ENCODE measurements at places on chromosomes 6 and 20. TPM values are rescaled to one million over a fixed set of nuclear protein-coding genes. Genes with fewer than 3 reads are reported as not detected.
A peak's percentile ranks its signal among the peaks of the same experiment; 100 is the strongest.

Gene GNAS-AS1
- 0.83 TPM for total RNA-seq

Gene PCSK2
- total RNA-seq = 1.3 TPM

Gene LRRC1
- 5.3 TPM for total RNA-seq

Gene PDE10A
- total RNA-seq = 10.0 TPM

Gene MUCL3
- not detected for total RNA-seq

DNA sequence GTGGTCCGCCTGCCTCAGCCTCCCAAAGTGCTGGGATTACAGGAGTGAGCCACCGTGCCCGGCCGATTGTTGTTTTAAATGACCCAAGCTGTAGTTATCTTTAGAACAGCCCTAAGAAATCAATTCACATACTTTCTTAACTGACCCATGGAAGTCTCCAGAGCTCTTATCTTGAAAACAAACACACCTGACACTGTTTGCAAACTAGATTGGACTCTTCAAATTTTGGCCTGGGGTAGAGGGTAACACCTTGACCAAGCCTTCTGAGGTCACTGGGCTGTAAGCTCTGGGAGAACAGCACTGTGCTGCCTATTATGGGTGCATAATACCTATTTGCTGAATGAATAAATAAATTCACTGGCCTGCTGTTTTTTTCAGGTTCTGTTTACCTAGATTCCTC lies 190.6 kb downstream of the AIG1 start:
- H3K27me3 ChIP-seq = no peaks in the 10 kb centered on the region
- no peak overlapping the region for H3K4me3 ChIP-seq
- H3K36me3 ChIP-seq = no peaks in the 10 kb centered on the region
- no peak for DNase-seq
- no peak overlapping the region for H3K27ac ChIP-seq

- DNase-seq = no peak
- peaks cover 23% of the 10 kb centered on the region for H3K4me1 ChIP-seq
- H3K27ac ChIP-seq = no peak overlapping the region
- H3K27me3 ChIP-seq = no peaks in the 10 kb centered on the region
- H3K36me3 ChIP-seq = peaks cover 73% of the 10 kb centered on the region
Observed at GRCh38 chr6:155259204-155259603, 4.6 kb upstream of the CLDN20 start.

GRCh38 chr6:82144007-82144851 lies 103.3 kb downstream of the IBTK start:
- H3K27ac ChIP-seq = peak overlapping the region; percentile 67
- H3K4me3 ChIP-seq = no peak overlapping the region
- no peaks in the 10 kb centered on the region for H3K4me1 ChIP-seq
- H3K27me3 ChIP-seq = no peaks in the 10 kb centered on the region

DNA sequence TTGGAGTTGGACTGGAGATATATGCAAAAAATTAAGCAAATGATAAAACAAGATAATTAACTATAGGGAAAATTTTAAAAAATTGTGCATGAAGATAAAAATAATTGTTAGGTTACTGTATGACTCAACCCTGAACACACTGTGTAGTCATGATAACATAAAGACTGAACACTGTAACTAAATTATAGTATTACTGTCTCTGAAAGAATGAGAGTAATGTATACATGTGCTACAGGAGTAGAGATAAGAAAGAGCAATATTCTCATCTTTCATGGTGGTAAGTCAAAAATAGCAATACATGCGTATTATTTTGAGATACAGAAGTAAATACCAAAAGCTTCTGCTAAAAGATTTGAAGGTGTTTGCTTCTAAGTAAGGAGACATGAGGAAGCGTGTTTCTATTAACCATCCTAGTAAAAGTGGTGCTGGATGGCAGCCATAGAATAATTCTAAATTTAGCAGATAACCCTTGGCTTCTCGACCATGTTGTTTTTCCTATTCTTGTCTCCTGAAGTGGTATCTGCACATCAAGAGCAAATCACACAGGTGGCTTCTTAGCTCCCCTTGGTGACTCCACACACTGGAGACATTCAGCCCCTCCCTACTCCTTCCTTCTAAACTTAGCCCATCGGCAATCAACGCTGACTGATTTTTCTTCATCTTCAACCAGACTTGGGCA lies 390.6 kb upstream of the PLCB4 start:
- H3K4me1 ChIP-seq = no peaks in the 10 kb centered on the region
- peaks cover 6% of the 10 kb centered on the region for H3K36me3 ChIP-seq
- no peak overlapping the region for H3K27ac ChIP-seq
- H3K4me3 ChIP-seq = no peak overlapping the region
- H3K27me3 ChIP-seq = no peaks in the 10 kb centered on the region

DNA sequence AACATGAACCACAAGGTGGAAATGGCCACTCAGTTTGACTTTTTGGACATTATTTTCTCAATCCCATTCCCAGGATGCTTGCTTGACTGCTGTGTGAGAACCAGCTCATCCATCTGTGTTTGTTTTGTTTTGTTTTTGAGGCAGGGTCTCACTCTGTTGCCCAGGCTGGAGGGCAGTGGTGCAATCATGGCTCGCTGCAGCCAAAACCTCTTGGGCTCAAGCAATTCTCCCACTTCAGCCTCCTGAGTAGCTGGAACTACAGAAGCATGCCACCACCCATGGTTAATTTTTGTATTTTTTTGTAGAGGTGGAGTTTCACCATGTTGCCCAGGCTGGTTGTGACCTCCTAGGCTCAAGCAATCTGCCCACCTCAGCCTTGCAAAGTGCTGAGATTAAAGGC lies 166.0 kb upstream of the CDH4 start:
- no peaks in the 10 kb centered on the region for H3K36me3 ChIP-seq
- no peak for DNase-seq
- no peak overlapping the region for H3K27ac ChIP-seq
- no peaks in the 10 kb centered on the region for H3K4me1 ChIP-seq
- H3K4me3 ChIP-seq = no peak overlapping the region

DNA sequence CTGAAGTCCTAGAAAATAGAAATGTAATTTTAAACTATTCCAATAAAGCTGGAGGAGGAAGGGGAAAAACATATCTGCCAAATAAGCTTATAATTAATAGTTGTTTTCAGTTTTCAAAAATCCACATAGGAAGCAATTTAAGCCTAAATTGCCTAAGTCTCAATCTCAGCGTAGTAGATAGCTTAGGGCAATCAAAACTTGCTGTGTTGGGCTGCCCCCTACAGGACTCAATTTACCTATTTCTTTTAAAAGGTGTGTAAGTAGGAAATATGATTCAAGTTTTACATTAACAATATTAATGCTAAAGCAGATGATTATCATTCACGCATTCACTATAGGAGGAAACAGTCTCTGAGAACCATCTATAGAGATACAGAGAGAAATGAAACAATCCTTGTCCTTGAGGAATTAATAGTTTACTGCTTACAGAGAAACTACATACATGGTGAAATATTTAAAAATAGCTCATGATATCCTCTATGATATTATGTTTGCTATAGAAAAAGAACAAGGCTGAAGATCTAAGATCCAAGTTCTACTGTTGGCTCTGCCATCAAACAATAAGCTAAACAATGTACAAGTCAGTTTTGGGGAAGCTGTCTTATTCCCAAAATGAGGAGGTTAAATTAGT lies 102.1 kb downstream of the ATG5 start:
- H3K4me1 ChIP-seq = peaks cover 8% of the 10 kb centered on the region
- peaks cover 4% of the 10 kb centered on the region for H3K36me3 ChIP-seq
- no peak overlapping the region for H3K4me3 ChIP-seq
- no peak for DNase-seq
- H3K27ac ChIP-seq = no peak overlapping the region

DNA sequence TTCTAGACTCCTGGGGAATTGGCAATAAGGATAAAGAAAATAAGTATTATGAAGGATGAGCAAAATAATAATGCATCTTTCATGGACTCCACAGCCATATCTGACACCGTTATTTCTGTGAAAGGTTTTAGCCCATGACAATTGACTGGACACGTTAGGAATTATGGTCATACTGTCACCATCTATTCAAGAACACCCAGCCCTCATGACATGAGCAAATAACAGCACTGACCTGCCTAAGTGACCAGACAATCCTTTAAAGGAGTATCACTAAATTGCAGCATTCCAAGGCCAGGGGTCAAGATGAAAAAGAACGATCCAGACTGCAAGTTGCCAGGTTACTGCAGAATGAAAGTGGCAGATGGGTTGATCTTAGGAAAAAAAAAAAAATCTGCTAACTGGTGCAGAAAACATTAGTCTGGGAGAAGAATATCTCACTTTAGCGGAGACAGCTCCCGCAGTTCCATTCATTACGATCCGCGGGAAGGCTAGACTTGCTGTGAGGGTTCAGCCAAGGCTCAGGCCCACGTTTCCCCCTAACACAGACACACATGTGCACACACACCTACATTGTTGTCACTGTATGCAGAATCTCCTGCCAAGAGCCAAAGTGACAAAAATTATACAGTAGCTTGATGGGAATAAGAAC lies 237.7 kb upstream of the AGPAT4 start:
- DNase-seq = no peak
- H3K36me3 ChIP-seq = no peaks in the 10 kb centered on the region
- no peaks in the 10 kb centered on the region for H3K27me3 ChIP-seq
- H3K4me3 ChIP-seq = no peak overlapping the region

DNA sequence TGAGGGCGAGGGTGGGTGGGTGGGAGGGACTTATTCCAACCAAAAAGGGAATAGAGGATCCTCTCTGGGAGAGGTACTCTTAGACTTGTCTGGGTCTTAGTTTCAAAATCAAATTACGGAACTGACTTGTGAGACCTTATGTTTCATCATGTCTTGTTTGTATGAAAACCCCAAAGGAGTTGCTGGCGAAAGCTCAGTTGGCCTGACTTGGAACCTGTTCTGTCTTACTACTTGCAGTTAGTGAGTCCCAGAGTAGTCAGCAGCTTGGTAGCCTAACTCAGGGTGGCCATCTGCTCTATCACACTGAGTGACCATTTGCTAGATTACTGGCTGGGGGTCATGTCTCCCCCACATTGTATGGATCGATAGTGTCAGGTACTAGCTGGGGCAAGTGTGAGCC lies 114.9 kb upstream of the MOCS1 start:
- H3K27me3 ChIP-seq = peaks cover 14% of the 10 kb centered on the region
- DNase-seq = no peak
- no peaks in the 10 kb centered on the region for H3K36me3 ChIP-seq
- no peak overlapping the region for H3K27ac ChIP-seq
- H3K4me1 ChIP-seq = no peaks in the 10 kb centered on the region

GRCh38 chr6:3324262-3324942 lies 65.7 kb downstream of the PSMG4 start:
- peaks cover 9% of the 10 kb centered on the region for H3K4me1 ChIP-seq
- no peaks in the 10 kb centered on the region for H3K36me3 ChIP-seq
- no peak overlapping the region for H3K4me3 ChIP-seq
- H3K27ac ChIP-seq = peak overlapping the region; percentile 11

DNA sequence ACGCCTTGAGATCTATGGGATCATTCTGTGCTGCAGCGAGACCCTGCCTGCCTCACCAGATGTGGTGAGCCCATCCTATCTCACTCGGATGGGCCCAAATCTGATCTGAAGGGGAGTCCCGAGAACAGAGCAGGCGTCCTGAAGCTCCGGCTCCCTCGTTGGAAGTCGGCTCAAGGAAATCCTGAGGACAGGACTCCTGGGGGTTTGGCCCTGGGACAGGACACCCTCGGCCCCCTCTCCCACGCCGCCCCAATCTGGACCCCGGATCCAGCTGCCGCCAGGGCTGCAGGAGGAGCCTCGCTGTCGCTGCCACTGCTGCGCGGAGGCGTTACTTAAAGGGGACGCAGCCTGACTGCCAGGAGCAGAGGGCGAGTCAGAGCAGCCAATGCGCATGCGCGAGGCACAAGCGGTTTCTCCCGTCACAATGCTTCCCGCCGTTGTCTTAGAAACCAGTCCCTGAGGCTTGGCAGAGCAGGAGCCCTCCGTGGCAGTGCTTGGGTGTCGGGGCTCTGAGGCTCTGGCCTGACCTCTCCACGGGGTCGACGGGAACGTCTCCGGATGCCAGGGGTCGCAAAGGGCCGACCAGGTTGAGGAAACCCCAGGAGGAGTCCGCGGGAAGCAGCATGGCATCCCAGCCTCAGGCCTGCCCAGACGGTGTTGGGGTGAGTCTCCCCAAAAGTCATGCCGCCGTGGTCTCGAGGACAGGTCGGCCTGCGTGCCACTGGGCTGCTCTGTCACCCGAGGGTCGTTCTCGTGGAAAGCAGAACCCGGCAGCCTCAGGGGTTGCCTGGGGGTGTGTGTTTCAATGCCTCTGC lies 1567.8 kb upstream of the DEFB115 start:
- peak overlapping the region; percentile 31 for H3K4me3 ChIP-seq
- H3K36me3 ChIP-seq = no peaks in the 10 kb centered on the region
- no peak overlapping the region for H3K27ac ChIP-seq
- no peaks in the 10 kb centered on the region for H3K27me3 ChIP-seq
- no peaks in the 10 kb centered on the region for H3K4me1 ChIP-seq
- peak; percentile 32 for DNase-seq

- no peak overlapping the region for H3K4me3 ChIP-seq
- H3K27ac ChIP-seq = no peak overlapping the region
- peaks cover 37% of the 10 kb centered on the region for H3K27me3 ChIP-seq
- DNase-seq = peak; percentile 9
- no peaks in the 10 kb centered on the region for H3K36me3 ChIP-seq
Observed at GRCh38 chr20:63361519-63362435, 628 bp upstream of the CHRNA4 start.

DNA sequence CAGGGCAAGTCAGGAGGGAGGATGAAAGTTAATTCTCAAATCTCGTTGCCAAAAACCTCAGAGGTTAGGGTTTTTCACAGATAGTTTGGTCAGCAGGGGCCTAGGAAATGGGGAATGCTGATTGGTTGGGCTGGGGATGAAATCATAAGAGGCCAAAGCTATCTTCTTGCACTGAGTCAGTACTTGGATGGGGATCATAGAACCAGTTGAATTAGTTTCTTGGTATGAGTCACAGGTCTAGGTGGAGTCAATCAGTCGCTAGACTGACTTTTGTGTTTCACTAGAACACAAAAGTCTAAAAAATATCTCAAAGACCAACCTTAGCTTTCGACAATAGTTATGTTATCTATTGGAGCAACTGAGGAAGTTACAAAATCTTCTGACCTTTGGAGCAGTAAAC lies 368.5 kb downstream of the TBC1D32 start:
- no peaks in the 10 kb centered on the region for H3K4me1 ChIP-seq
- H3K27ac ChIP-seq = no peak overlapping the region
- no peak for DNase-seq
- no peaks in the 10 kb centered on the region for H3K27me3 ChIP-seq

- H3K36me3 ChIP-seq = no peaks in the 10 kb centered on the region
- no peaks in the 10 kb centered on the region for H3K4me1 ChIP-seq
- H3K4me3 ChIP-seq = no peak overlapping the region
- H3K27ac ChIP-seq = no peak overlapping the region
Observed at GRCh38 chr6:15804164-15805154, 141.6 kb upstream of the DTNBP1 start.

DNA sequence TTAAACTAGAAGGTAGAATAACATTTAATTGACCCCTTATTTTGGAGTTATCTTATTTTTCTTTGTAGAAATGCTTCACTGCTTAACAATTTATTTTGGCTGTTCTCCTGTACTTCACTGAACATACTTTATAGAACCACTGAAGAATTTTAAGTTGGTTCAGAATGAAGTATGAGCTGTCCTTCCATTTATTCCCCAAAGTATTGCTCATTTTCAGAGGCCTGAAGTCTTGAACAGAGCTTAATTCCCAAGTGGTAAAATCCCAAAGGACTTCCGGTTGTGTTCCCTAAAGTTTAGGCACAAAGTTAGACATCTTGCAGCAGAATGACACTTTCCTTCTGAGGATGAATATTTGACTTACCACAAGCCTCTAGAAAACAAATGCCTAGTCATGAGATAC lies 233.3 kb downstream of the TINAG start:
- H3K36me3 ChIP-seq = no peaks in the 10 kb centered on the region
- no peaks in the 10 kb centered on the region for H3K4me1 ChIP-seq
- no peak overlapping the region for H3K27ac ChIP-seq
- no peak overlapping the region for H3K4me3 ChIP-seq
